ENCODE measurements at places on chromosomes 7 and 10. TPM values are rescaled to one million over a fixed set of nuclear protein-coding genes. Genes with fewer than 3 reads are reported as not detected.

TSPAN12 gene
- total RNA-seq, result 1.1 TPM

NPC1L1 gene
- not detected for total RNA-seq

FAM171A1 gene
- 22.1 TPM for total RNA-seq

AGBL3 gene
- 1.3 TPM for total RNA-seq

HMX3 gene
- not detected for total RNA-seq

All from hair follicle dermal papilla cell (primary cell).